ENCODE measurements at places on chromosomes 5 and 9. TPM values are rescaled to one million over a fixed set of nuclear protein-coding genes. Genes with fewer than 3 reads are reported as not detected.

PCDHA1 gene
- 0.04 TPM for total RNA-seq

SPATA31D4 gene
- not detected for total RNA-seq

IFNA21 gene
- total RNA-seq, result not detected

DNA sequence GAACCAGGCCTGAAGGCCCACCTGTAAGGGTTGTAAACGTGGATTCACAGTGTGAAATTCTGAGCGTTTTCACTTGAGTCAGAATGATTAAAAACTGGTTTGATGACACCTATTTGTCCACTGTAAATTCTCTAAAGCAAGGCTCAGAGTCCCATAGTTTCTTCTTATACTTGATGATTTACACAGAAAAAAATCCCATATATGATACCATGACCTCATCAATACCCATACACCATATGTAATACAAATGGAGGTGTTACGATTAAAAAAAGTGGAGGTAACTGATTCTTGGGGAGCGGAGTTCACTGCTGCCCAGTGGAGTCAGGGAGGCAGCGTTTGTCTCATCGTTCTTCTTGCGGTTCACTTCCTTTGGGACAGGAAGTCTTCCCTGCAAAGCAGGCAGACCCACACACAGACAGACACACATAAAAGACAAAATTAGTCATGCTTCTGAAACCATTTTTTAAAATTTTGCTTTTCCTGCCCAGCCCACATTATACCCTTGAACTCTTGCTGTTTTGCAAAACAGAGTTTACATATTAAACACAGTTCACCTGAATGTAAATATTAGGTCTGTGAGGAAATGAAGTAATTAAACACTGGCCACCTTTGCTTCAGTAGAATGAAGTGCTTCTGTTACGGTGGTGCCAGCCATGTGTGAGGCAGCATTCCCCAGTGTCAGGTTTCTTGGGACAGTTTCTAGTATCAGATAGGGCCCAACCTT is 26.2 kb downstream of the NREP start:
- no peak overlapping the region for H3K27ac ChIP-seq
- peaks cover 50% of the 10 kb centered on the region for H3K36me3 ChIP-seq
- H3K4me1 ChIP-seq, result peaks cover 6% of the 10 kb centered on the region
- H3K4me3 ChIP-seq, result no peak overlapping the region

DNA sequence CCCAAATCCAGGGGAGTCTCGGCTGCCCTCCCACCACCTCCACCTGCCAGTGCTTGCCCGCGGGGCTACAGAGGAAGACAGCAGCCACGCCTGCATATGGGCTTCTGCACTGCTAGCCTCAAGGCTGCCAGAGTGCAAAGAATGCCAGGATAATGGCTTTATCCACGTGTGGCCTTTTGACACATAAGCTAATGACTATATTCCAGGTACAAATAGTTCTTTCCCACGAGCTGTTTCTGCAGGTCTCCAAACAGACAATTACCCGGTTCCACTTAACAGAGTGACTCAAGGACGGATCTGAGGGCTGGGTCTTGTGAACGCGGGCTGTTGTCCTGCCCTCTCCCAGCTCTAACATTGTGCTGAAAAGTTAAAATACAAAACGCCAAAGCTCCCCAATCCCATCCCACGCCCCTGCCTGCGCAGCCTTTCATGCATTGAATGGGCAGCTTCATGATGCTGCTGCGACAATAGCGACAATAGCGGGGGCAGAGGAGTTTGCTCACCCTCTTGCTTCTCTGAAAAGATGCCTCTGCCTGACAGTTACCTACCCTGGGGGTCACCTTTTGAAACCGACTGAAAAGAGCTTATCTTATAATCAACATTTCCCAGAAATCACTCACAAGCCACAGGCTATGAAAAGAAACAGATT is 39.1 kb upstream of the MSH3 start:
- H3K27me3 ChIP-seq, result no peaks in the 10 kb centered on the region
- H3K27ac ChIP-seq, result no peak overlapping the region
- H3K4me1 ChIP-seq, result no peaks in the 10 kb centered on the region
- no peaks in the 10 kb centered on the region for H3K36me3 ChIP-seq
- DNase-seq, result no peak
- H3K4me3 ChIP-seq, result no peak overlapping the region

- peaks cover 4% of the 10 kb centered on the region for H3K36me3 ChIP-seq
- no peaks in the 10 kb centered on the region for H3K27me3 ChIP-seq
- H3K4me1 ChIP-seq, result no peaks in the 10 kb centered on the region
- no peak overlapping the region for H3K4me3 ChIP-seq
Observed at GRCh38 chr9:26856413-26857032, 36.1 kb downstream of the CAAP1 start.

- DNase-seq, result no peak
- no peaks in the 10 kb centered on the region for H3K4me1 ChIP-seq
- H3K27ac ChIP-seq, result no peak overlapping the region
- no peak overlapping the region for H3K4me3 ChIP-seq
- H3K36me3 ChIP-seq, result peaks cover 3% of the 10 kb centered on the region
- no peaks in the 10 kb centered on the region for H3K27me3 ChIP-seq
Observed at GRCh38 chr9:69222970-69223369, 48.9 kb downstream of the TJP2 start.

- H3K27ac ChIP-seq, result no peak overlapping the region
- H3K36me3 ChIP-seq, result no peaks in the 10 kb centered on the region
Observed at GRCh38 chr5:155049569-155050383, 36.2 kb downstream of the KIF4B start.

- no peak overlapping the region for H3K27ac ChIP-seq
- no peaks in the 10 kb centered on the region for H3K4me1 ChIP-seq
- DNase-seq, result no peak
- no peaks in the 10 kb centered on the region for H3K36me3 ChIP-seq
Observed at GRCh38 chr9:80775530-80775929, 913.8 kb downstream of the TLE1 start.

- no peaks in the 10 kb centered on the region for H3K27me3 ChIP-seq
- H3K27ac ChIP-seq, result no peak overlapping the region
- H3K4me3 ChIP-seq, result no peak overlapping the region
- H3K36me3 ChIP-seq, result no peaks in the 10 kb centered on the region
Observed at GRCh38 chr5:57736716-57737115, 254.1 kb upstream of the ACTBL2 start.
